Heart left ventricle (tissue), 16 donors: ENCODE measurements at places on chromosomes 5 and 9. TPM values are rescaled to one million over a fixed set of nuclear protein-coding genes. Genes with fewer than 3 reads are reported as not detected.
A peak's percentile ranks its signal among the peaks of the same experiment; 100 is the strongest.

GRCh38 chr5:129379406-129379805 is 80.7 kb upstream of the ADAMTS19 start:
- no peaks in the 10 kb centered on the region for H3K27me3 ChIP-seq
- DNase-seq, result no peak
- no peak overlapping the region for H3K27ac ChIP-seq
- no peaks in the 10 kb centered on the region for H3K4me1 ChIP-seq

- no peaks in the 10 kb centered on the region for H3K27me3 ChIP-seq
- no peak overlapping the region for H3K27ac ChIP-seq
Observed at GRCh38 chr5:58886315-58887207, 303.7 kb downstream of the RAB3C start.

DNA sequence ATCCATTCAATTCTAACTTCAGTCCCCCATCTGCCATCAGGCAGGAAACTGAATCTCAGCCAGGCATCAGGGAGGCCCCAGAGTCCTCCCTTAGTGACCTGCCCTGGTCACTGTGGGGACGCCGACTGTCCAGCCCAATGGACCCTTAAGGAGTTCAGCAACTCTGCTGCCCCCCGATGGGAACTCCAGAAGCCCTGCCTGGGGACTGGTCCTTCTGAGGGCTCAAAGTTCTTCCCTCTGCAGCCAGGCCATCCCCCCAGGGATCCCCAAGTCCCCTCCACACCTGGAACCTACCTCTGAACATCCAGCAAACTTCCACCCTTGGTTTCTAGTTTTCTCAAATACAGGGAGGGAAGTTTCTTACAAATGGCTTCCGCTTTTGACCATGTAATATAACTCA is 76.8 kb downstream of the UBE2QL1 start:
- H3K36me3 ChIP-seq, result no peaks in the 10 kb centered on the region
- no peaks in the 10 kb centered on the region for H3K27me3 ChIP-seq
- no peak overlapping the region for H3K4me3 ChIP-seq
- no peak for DNase-seq
- no peaks in the 10 kb centered on the region for H3K4me1 ChIP-seq

GRCh38 chr9:129178568-129179382 is 714 bp upstream of the IER5L start:
- no peak for DNase-seq
- peaks cover 24% of the 10 kb centered on the region for H3K4me1 ChIP-seq
- H3K27ac ChIP-seq, result peak overlapping the region; percentile 85

GRCh38 chr5:179225387-179225786 is 119.9 kb downstream of the ADAMTS2 start:
- H3K27me3 ChIP-seq, result no peaks in the 10 kb centered on the region
- no peak for DNase-seq
- no peaks in the 10 kb centered on the region for H3K36me3 ChIP-seq
- no peaks in the 10 kb centered on the region for H3K4me1 ChIP-seq
- H3K4me3 ChIP-seq, result no peak overlapping the region

SLC24A2 gene
- 0.16 TPM for total RNA-seq

DNA sequence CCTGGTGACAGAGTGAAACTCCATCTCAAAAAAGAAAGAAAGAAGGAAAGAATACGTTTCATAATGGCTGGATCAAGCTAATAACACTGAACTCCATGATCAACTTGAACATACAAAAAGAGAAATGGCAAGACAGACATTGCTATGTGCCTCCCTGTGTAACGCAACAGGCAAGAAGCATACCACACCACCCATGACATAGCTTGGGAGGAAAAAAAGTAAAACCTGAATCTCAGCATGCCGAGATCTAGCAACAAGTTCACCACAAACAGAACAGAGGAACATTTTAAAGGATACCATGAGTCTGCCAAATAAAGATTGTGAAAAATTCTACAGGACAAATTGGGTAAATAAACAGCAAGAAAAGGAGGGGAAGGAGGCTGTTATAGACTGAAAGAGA is 26.7 kb downstream of the HOMER1 start:
- H3K4me3 ChIP-seq, result no peak overlapping the region
- no peaks in the 10 kb centered on the region for H3K4me1 ChIP-seq
- H3K27me3 ChIP-seq, result no peaks in the 10 kb centered on the region
- no peak overlapping the region for H3K27ac ChIP-seq
- H3K36me3 ChIP-seq, result no peaks in the 10 kb centered on the region

DNA sequence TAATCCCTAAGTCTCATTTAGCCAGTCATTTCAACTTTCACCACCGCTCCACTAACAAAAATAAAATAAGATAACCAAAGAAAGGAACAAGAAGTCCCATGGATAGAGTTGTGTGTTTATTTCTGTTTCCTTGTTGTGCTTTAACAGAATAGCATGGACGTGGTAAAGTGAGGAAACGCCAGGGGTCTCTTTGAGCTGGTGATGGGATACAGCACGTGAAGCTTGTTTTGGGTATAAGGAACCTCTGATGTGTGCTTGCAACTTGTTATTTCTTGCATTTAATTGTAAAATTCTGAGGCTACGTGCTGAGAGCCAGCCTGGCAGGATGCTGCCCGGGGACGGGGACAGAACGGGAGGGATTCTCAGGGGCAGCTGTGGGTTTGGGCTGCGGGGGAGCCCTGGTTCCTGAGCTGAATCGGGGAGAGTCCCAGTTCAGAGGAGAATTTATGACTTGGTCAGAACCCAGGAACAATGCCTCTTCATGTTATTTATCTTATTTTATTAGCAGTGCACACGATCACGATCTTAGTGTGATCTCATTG is 63.4 kb downstream of the ANKRD33B start:
- no peak for DNase-seq
- H3K36me3 ChIP-seq, result no peaks in the 10 kb centered on the region
- no peaks in the 10 kb centered on the region for H3K27me3 ChIP-seq
- peak overlapping the region; percentile 19 for H3K4me3 ChIP-seq

GRCh38 chr5:104706600-104706999 is 1144.0 kb upstream of the NUDT12 start:
- no peak overlapping the region for H3K27ac ChIP-seq
- no peak overlapping the region for H3K4me3 ChIP-seq
- H3K36me3 ChIP-seq, result no peaks in the 10 kb centered on the region
- no peaks in the 10 kb centered on the region for H3K27me3 ChIP-seq

DNA sequence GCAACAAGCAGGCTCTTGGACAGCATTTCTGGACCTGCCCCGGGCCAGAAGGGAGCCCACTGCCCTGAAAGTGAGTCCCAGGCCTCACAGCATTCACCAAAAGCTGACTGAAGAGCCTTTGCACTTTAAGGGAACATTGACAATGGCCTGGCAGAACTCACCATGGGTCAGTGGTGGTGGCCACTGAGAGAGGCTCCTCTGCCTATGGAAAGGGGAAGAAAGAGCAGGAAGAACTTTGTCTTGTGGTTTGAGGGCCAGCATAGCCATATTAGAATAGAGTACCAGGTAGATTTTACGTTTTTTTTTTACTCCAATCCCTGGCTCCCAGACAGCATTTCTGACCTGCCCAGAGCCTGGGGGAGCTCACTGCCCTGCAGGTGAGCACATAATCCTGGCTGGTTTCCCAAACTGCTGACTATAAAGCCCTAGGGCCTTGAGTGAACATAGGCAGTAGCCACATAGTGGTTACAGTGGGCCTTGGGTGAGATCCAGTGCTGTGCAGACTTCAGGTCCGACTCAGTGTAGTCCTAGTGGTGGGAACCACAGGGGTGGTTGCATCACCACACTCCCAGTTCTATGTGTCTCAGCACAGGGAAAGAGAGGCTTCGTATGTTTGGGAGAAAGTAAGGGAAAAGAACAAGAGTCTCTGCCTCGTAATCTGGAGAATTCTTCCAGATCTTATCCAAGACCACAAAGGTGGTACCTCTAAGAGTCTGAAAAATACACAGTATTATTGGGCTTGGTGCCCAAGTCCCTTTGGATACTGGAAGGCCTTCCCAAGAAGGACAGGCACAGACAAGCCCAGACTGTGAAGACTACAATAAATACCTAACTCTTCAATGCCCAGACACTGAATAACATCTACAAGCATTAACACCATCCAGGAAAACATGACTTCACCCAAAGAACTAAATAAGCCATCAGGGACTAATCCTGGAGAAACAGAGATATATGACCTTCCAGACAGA is 89.5 kb downstream of the TSSK1B start:
- no peaks in the 10 kb centered on the region for H3K27me3 ChIP-seq
- no peak overlapping the region for H3K4me3 ChIP-seq
- H3K4me1 ChIP-seq, result no peaks in the 10 kb centered on the region

- peaks cover 5% of the 10 kb centered on the region for H3K36me3 ChIP-seq
- H3K27me3 ChIP-seq, result no peaks in the 10 kb centered on the region
- DNase-seq, result no peak
Observed at GRCh38 chr5:172147857-172148256, 40.2 kb downstream of the STK10 start.

GRCh38 chr5:147098233-147098790 is 136.5 kb upstream of the STK32A start:
- peaks cover 8% of the 10 kb centered on the region for H3K4me1 ChIP-seq
- H3K36me3 ChIP-seq, result no peaks in the 10 kb centered on the region
- no peaks in the 10 kb centered on the region for H3K27me3 ChIP-seq
- H3K4me3 ChIP-seq, result no peak overlapping the region
- no peak for DNase-seq

WDR38 gene
- not detected for total RNA-seq

- peak overlapping the region; percentile 61 for H3K27ac ChIP-seq
- H3K36me3 ChIP-seq, result no peaks in the 10 kb centered on the region
- no peak overlapping the region for H3K4me3 ChIP-seq
- H3K4me1 ChIP-seq, result no peaks in the 10 kb centered on the region
Observed at GRCh38 chr9:91729558-91729842, 220.5 kb downstream of the ROR2 start.

FBP2 gene
- not detected for total RNA-seq

DNAJB5 gene
- total RNA-seq, result 33.6 TPM

- H3K27me3 ChIP-seq, result no peaks in the 10 kb centered on the region
- no peaks in the 10 kb centered on the region for H3K36me3 ChIP-seq
- H3K4me3 ChIP-seq, result no peak overlapping the region
- DNase-seq, result no peak
Observed at GRCh38 chr9:133632806-133633680, 3.1 kb upstream of the DBH start.

GRCh38 chr5:57486027-57486602 is 3.5 kb upstream of the ACTBL2 start:
- no peak overlapping the region for H3K27ac ChIP-seq
- H3K27me3 ChIP-seq, result no peaks in the 10 kb centered on the region
- H3K4me3 ChIP-seq, result no peak overlapping the region
- no peak for DNase-seq

BARHL1 gene
- not detected for total RNA-seq

- peaks cover 17% of the 10 kb centered on the region for H3K27me3 ChIP-seq
- no peaks in the 10 kb centered on the region for H3K4me1 ChIP-seq
- no peak for DNase-seq
- no peak overlapping the region for H3K4me3 ChIP-seq
Observed at GRCh38 chr5:1152771-1153282, 41.0 kb upstream of the SLC12A7 start.

DNA sequence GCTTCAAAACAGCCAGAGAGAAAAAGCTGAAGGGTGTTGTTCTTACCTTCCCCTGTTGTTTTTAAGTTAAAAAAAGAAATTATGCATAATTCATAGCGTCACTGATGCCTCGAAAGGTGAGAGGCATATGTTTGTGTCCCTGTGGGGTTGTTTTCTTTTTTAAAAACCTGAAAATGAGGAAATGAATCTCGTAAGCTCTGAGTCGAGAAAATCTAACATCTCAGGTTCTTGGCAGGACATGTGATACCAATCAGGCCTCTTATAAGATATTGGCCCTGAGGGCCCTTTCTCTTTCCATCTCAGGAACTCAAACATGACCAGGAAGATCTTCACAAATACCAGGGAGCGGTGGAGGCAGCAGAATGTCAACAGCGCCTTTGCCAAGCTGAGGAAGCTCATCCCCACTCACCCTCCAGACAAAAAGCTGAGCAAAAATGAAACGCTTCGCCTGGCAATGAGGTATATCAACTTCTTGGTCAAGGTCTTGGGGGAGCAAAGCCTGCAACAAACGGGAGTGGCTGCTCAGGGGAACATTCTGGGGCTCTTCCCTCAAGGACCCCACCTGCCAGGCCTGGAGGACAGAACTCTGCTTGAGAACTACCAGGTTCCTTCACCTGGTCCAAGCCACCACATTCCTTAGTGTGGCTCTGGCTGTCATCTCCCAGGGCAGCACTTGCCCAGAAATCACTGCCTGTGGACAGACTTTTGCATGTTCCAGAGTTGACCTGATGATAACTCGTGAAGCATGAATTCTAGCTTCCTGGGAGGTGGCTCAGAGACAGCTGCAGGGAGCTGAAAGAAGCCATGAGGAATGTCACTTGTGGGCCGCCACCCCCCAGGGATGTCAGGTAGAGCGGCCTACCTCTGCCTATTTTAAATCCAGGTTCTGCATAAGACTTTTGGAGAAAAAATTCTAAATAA is at the start of gene TAL2:
TAL2 (plus strand) TSS at position 274 of the 921 bp plus-strand sequence; CDS start at position 314, 40 bp downstream.
- no peak within 1 kb of the TSS for H3K27ac ChIP-seq
- no peak within 1 kb of the TSS for H3K4me3 ChIP-seq
- DNase-seq, result no peak
- H3K36me3 ChIP-seq, result no peaks in the 10 kb centered on the region

DNA sequence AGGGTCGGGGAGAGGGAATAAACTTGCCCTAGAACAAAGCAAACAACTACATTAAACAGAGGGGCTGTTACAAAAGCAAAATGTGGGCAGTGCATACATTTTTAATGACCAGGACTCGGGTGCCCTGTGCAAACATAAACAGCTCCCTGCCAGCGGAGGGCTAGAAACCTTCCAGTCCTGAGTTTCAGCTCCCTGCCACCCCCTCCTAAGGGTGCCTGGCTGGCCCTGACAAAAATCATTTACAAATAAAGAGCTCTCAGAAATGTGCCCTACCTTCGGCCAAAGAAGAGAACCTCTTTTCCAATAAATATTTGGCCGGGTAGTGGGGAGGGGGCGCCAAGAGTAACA is 29.5 kb downstream of the FOXD1 start:
- no peaks in the 10 kb centered on the region for H3K36me3 ChIP-seq
- H3K4me1 ChIP-seq, result peaks cover 14% of the 10 kb centered on the region
- H3K4me3 ChIP-seq, result no peak overlapping the region
- H3K27ac ChIP-seq, result no peak overlapping the region

DNA sequence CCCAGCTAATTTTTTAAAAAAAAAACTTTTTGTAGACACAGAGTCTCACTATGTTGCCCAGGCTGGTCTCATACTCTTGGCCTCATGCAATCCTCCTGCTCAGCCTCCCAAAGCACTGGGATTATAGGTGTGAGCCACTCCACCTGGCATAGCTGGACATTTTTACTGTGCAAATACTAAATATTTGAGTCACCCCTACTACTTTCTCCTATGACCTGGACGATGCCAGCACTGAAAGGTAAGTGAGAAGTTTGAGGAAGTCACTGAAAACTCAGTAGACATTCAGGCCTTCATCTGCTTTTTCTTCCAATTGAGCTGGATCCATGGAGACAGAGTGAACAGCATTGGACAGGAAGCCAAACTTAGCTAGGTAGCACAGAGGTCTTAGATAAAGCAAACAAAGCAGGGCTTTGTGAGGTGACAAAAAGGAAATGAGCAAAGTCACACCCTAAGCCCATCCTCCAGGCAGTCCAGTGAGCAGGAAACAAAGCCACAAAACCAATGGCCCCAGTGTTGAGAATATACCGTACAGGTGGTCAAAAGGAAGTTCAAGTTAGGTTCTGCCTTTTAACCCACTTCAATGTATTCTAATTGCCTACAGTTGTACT is 192.6 kb upstream of the RASA1 start:
- no peaks in the 10 kb centered on the region for H3K27me3 ChIP-seq
- no peaks in the 10 kb centered on the region for H3K4me1 ChIP-seq
- no peak overlapping the region for H3K27ac ChIP-seq
- no peak for DNase-seq
- no peaks in the 10 kb centered on the region for H3K36me3 ChIP-seq
